Activated T-cell treated with anti-CD3 and anti-CD28 coated beads, Interleukin-2, amount 50 U/mL, for 4 hours (primary cell): ENCODE measurements at places on chromosomes 6 and 20. TPM values are rescaled to one million over a fixed set of nuclear protein-coding genes. Genes with fewer than 3 reads are reported as not detected.

The DNMT3B gene
- total RNA-seq: 0.63 TPM

The CLVS2 gene
- total RNA-seq: not detected

The LY6G6F gene
- total RNA-seq: not detected

DNA sequence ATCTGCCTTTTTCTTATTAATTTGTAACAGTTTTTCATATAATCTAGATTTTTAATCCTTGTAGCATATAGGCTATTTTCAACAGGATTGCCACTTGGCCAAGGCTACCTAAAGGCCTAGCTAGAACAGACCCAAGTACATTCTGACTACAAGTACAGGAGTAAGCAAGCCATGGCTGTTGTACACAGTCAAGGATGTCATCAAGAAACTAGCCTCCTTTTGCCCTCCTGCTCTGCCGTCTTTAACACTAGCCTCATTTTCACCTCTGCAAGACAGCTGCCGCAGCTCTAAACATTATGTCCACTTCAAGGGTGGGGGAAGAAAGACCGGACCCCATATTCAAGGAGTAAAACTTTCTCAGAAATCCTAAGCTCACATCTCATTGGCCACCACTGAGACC is 45.1 kb downstream of the EPB41L2 start:
- no peak for DNase-seq
